DMS 273 treated with DMSO at 0.1 percent for 48 hours (cell line): ENCODE measurements at places on chromosomes 2 and 18.

GRCh38 chr2:98830571-98831145, 99.7 kb upstream of the MGAT4A start:
- DNase-seq, result no peak

DNA sequence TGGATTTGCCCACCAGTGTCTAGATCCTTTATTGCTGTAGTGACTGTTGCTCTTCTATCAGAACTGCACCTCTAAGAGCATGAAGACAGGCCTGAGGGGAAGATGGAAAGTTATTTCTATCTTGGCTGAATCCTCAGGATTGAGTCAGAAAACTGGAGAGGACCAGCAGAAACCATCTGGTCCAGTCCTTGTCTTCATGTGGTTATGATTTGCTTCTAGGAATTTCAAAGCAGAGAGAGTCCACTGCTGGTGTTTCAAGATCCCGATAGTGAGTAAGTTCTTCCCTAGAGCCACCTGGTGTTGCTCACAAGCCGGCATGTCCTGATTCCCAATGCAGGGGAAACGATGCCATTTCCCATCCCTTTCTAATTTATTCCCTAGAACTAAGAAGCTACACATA, 84.2 kb downstream of the NCKAP5 start:
- DNase-seq, result no peak

- no peak for DNase-seq
Observed at GRCh38 chr18:5918205-5918858, 23.0 kb upstream of the TMEM200C start.

DNA sequence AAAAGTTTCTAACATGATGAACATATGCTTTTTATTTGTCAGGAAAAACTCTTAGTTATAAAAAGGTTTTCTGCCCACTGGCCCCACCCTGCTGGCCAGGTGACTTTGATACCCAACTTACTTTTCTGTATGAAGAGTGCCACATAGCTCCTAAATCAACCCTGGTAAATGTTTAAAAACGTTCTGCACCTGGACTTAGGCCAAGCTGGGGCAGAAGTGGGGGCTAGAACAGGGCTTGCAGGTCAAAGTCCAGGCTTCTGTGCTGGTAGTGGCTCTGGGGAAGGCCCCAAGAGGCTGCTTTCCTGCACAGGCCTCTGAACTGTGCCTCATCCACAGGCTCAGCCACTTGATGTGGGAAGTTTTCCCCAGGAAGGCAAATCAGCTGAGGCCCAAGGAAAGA, 171.7 kb downstream of the ANKRD30B start:
- no peak for DNase-seq

- no peak for DNase-seq
Observed at GRCh38 chr2:68516051-68516955, 48.9 kb downstream of the APLF start.

DNA sequence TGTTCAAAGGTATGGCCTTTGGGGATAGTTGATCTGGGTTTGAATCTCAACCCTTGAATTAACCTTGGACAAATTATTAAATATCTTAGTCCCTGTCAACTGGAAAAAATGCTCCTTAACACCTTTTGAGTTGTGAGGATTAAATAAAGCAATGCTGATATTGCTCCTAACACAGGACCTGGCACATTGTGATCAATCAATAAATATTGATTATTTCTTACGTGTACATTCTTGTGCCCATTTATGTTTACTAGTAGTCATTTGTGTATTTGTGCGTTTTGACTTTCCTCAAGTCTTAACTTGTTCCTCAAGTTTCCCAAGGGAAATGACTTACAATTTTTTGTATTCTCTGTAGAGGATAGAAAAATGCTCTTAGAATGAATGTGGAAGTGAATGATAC, 19.6 kb upstream of the FIGN start:
- DNase-seq, result no peak
